Renal cortex interstitium (tissue), 15 donors: ENCODE measurements at places on chromosomes 11 and 22. TPM values are rescaled to one million over a fixed set of nuclear protein-coding genes. Genes with fewer than 3 reads are reported as not detected.

The HBD gene
- 2.1 TPM for polyA plus RNA-seq

The ASPHD2 gene
- polyA plus RNA-seq = 4.2 TPM

The TEX12 gene
- 0.21 TPM for polyA plus RNA-seq

The HTR3A gene
- polyA plus RNA-seq = 0.07 TPM

The MMP27 gene
- not detected for polyA plus RNA-seq

The KCNA4 gene
- 0.12 TPM for polyA plus RNA-seq

The MYEOV gene
- 4.4 TPM for polyA plus RNA-seq

The KBTBD4 gene
- polyA plus RNA-seq = 25.8 TPM

The FIBIN gene
- polyA plus RNA-seq = 19.6 TPM

The ART5 gene
- 4.8 TPM for polyA plus RNA-seq

DNA sequence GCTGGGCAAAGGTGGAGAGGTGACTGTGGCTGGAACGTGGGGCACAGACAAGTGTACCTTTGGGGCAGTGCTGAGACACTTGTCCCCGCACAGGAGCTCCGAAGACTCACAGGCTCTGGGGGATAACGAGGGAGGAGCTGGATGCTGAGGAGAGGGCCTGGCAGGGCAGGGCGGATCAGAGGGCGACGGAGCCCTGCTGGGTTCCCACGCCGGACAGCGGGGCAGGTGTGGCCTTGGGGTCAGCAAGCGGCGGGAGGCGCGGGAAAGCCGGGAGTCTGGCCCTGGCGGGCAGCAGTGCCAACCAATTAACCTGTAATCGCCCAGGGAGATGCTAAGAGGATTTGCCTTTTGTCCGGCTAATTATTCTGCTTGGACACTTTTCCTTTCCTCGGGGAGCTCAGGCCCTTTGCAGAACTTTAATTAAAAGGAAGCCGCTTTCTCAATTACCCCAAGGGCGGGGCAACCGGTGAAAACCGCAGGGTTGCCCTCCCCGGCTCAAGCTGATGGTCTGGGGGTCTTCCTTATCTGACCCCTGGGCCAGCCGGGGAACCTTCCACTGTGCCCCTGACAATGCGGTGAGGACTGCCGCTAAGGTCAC, 71.5 kb downstream of the WNT7B start:
- DNase-seq = no peak

DNA sequence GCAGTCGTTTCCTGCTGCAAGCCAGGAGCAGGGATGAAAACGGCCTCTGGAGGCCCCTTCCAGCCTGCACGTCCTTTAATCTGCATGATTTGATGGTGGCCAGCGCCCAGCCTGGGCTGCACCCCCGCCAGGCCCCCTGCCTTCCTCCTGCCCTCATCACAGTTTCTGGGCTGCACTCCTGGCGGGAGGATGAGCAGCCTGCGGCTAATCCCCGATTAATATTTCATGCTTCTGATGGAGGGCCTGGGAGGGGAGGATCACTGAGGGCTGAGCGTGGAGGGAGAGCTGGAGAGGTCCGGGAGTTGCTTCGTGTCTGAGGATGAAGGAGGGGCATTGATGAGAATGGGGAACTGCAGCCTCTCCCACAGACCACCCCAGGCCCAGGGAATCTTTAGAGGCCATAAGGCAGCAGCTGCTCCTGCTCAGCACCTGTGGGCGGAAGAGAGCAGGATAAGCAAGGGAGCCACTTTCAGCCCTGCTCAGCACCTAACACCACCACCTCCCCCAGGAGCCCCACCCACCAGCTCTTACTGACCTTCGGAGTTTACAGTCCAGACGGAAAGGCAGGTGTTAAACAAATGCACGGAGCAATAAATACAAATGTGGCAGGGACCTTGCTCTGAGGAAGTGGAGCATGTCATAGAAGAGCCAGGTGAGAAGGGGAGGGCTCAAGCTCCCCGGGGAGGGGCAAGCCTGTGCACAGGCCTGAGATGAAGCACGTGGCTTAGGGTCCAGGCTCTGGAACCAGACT, 135.0 kb upstream of the NECTIN1 start:
- no peak for DNase-seq

DNA sequence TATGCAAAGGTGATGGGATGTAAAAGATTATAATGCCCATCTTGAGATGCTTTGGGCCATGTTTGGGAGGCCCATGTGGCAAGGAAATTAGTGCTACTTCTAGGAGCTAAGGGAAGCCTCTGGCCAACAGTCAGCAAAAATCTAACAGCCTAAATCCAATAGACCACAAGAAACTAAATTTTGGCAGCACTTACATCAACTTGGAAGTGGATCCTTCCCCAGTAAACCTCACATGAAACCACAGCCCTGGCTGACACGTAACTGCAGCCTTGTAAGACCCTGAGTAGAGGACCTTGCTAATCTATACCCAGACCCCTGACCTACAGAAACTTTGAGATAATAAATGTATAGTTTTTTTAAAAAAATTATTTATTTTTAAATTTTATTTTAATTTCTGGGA, 13.1 kb upstream of the GRK3 start:
- no peak for DNase-seq

DNA sequence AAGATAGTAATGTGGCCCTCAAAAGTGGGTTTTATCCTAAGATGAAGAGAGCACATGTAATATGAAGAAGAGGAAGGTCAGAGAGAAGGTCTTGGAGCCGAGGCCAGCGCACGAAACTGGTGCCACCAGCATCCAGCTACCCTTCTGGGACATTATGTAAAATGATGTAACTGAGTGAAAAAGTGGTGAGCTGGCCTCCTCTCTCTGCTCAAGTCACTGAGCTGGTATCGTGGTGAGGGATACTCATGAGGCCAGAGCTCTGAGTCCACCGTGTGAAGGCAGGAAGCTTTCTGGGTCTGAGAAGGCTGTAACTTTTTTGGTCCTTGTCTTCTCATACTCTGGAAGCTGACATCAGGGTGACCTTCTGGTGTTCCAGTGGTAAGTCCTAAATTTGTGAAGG, 25.1 kb downstream of the RNF185 start:
- DNase-seq = no peak

- DNase-seq = no peak
These were observed 5.6 kb downstream of the PICK1 start for GRCh38 chr22:38062791-38063190.

GRCh38 chr11:71999798-72000197, 1.1 kb downstream of the IL18BP start:
- no peak for DNase-seq

DNA sequence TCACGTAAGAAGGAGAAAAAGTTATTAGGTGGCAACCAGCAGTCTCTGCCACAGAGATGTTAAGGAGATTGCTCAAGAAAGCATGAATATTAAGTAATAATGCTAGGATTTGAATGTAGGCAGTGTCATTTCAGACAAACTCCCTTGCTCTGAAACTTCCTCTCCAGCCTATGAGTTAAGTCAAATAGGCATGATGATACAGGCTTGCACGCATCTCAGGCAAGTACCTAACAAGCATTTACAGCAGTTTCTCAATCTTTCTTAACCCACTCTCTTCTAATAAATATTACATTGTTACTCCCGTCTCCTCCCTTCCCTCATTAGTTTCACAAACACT, 72.7 kb downstream of the RAB38 start:
- DNase-seq = no peak

- DNase-seq = no peak
These were observed 338.0 kb downstream of the TENM4 start for GRCh38 chr11:79102840-79103239.

DNA sequence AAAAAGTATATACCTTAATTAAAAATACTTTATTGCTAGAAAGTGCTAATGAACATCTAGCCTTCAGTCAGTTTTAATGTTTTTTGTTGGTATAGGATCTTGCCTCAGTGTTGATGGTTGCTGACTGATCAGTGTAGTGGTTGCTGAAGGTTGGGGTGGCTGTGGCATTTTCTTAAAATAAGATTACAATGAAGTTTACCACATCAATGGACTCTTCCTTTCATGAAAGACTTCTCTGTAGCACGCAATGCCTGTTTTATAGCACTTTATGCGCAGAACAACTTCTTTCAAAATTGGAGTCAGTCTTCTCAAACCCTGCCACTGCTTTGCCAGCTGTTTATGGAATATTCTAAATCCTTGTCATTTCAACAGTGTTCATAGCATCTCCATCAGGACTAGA, 50.6 kb downstream of the LDLRAD3 start:
- DNase-seq = no peak

GRCh38 chr11:106156290-106156937, 79.0 kb downstream of the AASDHPPT start:
- peak; percentile 38 for DNase-seq

DNA sequence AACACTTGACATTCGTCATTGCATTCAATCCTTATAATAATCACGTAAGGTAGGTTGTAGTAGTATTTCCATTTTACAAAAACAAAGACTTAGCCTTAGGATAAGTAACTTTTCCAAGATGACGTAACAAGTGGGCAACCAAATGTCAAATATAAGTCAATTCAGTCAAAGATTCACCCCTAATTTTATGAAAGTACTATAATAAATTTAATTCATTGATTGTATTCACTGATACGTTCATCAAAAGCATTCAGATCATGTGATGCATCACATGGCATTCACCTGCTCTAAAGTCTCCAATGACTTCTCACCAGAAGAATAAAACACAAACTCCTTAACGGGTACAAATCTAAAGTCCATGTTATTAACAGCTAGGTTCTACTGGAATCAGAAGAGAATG, 2.1 kb downstream of the KIF18A start:
- DNase-seq = no peak

DNA sequence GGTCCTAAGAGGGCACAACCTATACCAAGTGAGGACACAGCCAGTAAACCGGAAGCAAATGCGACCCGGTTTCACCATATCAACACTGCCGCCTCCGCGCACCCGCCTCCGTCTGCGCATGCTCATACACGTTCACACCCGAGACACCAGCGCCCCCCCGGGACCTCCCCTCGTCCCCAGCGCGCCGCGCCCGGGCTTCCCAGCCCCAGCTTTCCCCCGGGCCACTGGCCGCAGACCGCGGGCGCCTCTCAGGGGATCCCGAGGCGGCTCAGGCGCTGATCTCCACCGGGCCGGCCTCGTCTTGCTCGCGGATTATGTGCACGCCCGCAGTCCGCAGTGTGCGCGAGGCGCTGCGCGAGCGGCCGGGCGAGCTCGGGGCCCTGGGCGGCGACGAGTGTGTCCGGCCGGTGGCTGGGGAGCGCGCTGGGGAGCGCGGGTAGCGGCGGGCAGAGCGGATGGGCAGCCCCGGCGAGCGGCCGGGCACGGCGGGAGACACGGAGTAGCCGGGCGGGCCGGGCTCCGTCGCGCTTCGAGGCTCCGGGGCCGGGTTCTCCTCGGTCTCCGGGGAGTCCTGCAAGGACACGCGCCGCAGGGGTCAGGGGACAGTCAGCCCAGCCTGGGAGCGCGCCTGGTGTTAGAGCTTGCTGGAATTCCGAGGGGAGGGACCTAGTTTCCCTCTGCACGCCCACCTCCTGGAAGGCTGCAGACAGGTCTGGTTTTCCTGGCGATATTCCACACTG, 2.0 kb downstream of the HEPN1 start:
- DNase-seq = peak; percentile 83

GRCh38 chr11:112942966-112943643, 18.1 kb upstream of the NCAM1 start:
- no peak for DNase-seq

DNA sequence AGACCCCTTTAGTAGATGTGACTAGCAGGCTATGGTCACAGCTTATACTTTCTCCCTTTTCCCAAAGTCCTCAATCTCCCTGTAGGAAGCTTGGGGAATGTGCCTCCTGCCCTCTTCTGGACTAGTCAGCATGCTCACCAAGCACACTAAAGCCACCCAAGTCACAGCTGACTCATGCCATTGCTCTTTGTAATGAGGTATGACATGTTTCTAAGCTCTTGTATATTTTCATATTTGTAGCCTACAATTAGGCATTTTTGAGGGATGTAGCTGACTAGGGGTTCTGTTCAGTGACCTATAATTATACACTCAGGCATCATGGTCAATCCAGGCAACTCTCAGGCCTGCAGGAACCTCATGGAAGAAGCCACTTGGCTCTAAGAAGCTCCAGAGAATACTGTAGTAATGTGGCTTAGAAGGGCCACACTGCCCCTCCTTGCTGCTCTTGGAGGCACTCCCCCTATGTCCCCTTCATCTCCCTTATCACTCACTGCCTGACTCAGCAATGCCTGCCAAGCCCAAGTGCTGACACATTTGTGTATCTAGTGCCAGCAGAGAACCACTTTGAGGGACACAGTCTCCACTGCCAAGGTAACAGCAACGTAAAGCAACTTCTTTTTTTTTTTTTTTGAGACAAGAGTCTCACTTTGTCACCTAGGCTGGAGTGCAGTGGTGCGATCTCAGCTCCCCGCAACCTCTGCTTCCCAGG, 86.2 kb downstream of the RPL27A start:
- no peak for DNase-seq

DNA sequence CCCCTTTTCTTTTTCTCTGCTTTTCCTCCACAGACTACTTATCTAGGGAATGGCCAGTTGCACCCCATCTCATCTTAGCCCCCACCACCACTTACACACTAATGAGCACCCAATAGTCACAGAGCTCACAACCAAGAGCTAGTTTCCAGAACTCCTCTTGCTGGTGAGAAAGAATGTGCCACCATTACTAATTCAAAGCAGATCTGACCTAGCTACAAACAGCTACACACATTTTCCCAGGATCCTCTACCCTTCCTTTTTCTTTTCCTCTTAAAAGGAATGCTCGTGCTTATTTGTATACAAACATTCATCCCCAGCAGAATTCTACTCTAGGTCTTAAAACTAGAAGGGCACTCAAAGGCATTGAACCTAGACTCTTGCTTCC, 136.8 kb downstream of the CD44 start:
- no peak for DNase-seq

DNA sequence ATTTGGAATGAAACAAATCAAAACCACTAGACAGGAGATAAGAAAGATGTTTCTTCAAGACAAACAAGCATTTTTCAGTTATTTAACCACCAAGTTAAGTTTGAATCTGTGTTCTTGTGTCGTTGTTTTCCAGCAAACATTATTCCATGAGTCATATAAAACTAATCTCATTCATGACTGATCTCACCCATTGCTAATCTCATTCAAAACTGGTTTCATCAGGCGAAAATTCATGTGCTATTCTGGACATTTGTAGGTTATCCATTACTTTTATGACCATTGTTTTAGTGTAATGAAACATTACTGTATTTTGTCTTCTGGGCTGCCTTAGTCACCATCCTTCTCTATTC, 221.8 kb downstream of the DDX10 start:
- no peak for DNase-seq

GRCh38 chr22:21108379-21109115, 62.8 kb downstream of the LRRC74B start:
- DNase-seq = no peak

DNA sequence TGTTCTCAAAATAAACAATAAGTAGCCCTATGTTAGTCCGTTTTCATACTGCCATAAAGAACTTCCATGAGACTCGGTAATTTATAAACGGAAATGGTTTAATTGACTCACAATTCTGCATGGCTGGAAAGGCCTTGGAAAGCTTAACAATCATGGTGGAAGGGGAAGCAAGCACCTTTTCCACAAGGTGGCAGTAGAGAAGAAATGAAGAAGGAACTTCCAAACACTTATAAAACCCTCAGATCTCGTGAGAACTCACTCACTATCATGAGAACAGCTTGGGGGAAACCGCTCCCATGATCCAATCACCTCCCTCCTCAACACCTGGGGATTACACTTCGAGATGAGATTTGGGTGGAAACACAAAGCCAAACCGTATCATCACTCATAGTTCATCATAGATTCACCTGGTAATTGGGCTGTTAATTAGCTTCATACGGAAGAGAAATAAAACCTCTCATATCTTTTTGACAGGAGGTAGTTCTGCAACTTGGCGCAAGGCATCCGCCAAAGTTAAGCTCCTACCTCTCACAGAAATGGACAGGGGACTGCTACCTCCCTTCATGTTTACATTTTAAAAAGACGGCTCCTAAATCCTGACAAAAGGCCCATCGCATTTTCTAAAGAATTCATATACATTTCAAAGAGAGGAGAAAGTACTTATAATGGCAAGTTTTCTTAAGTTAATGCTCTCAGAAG, 49.0 kb downstream of the MUC15 start:
- no peak for DNase-seq

- DNase-seq = no peak
These were observed 52.4 kb upstream of the ARFGAP3 start for GRCh38 chr22:42909363-42910058.
